ENCODE measurements at places on chromosomes 5 and 9.

DNA sequence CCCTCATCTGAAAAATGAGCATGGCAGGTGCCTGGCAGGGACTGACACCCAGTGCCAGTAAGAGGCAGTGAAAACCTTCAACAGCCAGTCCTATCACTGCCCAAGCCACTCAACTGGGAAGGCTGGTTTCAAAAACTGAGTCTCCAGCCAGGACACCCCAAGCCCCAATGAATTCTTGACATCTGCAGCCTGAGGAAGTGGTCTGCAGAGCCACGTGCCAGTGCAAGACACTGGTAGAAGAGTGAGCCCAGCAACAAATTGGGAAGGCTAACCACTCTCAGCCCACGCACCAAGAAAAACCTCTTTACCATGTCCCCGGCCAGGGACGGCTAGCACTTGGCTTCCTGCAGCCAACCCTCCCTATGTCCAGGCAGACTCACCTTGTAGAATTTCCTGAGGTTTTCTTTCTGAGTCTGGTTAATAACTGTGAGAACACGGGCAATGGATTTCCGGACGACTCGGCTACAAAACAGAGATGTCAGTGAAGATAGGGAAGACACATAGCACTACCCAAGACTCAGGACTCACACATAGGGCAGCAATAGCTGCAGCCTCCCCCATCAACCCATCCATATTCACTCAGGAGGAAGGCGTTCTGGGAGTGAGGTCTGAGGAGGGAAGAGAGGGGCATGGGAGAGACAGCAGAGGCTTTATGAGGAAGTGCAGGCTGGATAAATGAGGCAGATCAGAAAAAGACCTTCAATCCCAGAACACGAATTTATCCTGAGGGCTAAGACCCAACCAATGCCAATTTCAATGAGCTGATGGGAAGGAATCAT lies 1.8 kb downstream of the RPL35 start:
- DNase-seq, result no peak

DNA sequence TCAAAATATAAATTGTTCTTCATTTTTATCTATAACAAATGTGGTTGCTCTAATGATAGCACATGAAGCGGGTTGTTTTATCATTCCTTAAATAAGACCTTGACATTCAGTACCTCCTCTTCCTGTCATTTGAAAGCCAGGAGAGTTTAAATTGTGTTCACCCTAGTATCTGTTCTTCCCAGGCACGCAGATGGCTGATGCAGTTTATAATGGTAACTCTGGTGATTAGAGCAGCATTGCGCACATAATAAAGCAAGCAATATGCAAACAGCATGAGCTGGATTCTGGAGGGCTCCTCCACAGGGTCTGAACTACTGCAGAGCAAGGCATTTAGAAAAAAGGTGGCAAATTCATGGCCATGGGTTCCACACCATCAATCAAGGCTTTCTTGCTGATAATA lies 307.8 kb downstream of the ENC1 start:
- no peak for DNase-seq

- no peak for DNase-seq
Observed at GRCh38 chr9:90141723-90142122, 500.9 kb downstream of the DIRAS2 start.

DNA sequence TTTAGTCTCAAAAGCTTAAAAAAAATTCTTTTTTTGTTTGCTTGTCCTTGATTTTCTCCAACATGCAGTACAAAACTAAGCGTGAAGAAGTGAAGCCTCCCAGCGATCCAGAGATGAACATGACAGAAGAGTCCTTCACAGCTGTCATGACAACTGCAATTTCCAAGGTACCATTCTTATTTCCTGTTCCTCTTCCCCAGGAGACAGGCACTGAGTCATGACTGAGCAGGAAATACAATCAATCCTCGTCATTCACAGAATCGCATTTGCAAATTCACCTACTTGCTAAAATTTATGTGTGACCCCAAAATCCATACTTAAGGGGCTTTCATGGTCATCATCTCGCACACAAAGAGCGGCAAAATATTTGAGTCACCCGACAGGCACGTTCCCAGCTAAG lies 77.3 kb downstream of the SLC1A1 start:
- DNase-seq, result no peak

DNA sequence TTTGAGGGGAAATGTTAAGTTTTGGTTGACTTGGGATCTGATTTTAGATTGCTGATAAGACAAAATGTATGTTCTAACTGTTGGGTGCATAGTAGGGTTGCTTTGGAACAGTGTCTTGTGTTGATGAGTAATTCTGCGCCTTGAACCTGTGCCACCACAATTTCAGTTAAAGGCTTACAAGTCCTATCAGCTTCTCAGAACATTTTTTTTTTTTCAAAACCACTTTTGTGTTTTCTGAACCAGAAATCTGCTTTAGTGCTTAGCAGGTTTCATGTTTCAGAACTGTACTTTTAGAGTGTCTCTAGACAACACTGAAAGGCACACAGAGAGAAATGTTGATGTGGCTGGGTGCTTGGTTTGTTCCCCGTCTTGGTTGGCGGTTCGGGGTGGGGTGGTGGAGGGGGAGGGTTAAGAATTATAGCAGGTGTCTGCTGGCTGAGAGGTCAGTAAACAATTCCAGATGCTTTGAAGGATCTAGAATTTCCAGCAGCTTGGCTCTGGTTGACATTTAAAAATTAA lies 84.6 kb downstream of the ANKRD55 start:
- no peak for DNase-seq

All from Ammon's horn (tissue), 1 donor.